ENCODE measurements at places on chromosomes 4 and X. TPM values are rescaled to one million over a fixed set of nuclear protein-coding genes. Genes with fewer than 3 reads are reported as not detected.

Gene GRIPAP1
- 23.3 TPM for total RNA-seq

Gene MAPK10
- total RNA-seq, result under 0.01 TPM

Gene ARHGAP24
- 41.6 TPM for total RNA-seq

Gene TMPRSS11B
- total RNA-seq, result not detected

Gene FRMD7
- total RNA-seq, result under 0.01 TPM

Gene SASH3
- not detected for total RNA-seq

Gene FAM47A
- total RNA-seq, result not detected

Gene SLC2A9
- total RNA-seq, result 1.3 TPM

Gene PABPC5
- 0.49 TPM for total RNA-seq

Gene ZCCHC18
- 4.6 TPM for total RNA-seq

Gene NRK
- total RNA-seq, result not detected

Measured in bladder microvascular endothelial cell (primary cell).